Type B pancreatic cell (in vitro differentiated cells): ENCODE measurements at places on chromosomes 2 and 18.

GRCh38 chr2:151305129-151305691 lies 15.7 kb upstream of the NMI start:
- no peak for DNase-seq

GRCh38 chr2:27960237-27960912 lies 69.8 kb downstream of the BABAM2 start:
- DNase-seq = no peak

GRCh38 chr18:56678836-56679565 lies 27.8 kb downstream of the WDR7 start:
- DNase-seq = no peak

- no peak for DNase-seq
These were observed 46.2 kb downstream of the COL4A4 start for GRCh38 chr2:227117852-227118251.

- no peak for DNase-seq
These were observed 283.2 kb downstream of the SOX11 start for GRCh38 chr2:5975401-5975800.

GRCh38 chr2:137964859-137965459 lies 686 bp downstream of the HNMT start:
- no peak for DNase-seq

DNA sequence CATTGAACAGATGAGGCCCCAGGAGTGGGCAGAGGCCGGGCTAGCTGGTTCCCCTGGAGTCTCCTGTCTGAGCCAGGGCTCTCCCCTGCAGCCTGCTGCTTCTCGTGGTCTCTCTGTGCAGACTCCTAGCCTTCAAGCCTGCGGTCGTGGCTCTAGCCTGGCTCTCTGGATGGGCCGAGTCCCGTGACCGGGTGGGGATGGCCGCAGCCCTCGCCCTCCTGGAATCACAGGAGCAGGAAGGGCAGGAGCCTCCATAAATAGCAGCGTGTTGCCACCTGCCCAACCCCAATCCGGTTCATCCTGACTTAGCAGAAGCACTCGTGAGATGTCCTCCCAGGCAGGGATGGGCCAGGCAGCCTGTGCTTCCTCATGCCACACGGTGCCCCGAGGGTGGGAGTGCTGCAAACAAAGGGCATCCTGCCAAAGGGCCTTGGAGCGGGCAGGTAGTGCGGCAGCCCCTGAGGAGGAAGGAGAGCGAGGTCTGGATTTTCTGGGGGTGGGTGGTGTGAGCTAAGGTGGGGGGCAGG lies 43.9 kb downstream of the FOSL2 start:
- no peak for DNase-seq
